ENCODE measurements at places on chromosomes 6 and 20.

DNA sequence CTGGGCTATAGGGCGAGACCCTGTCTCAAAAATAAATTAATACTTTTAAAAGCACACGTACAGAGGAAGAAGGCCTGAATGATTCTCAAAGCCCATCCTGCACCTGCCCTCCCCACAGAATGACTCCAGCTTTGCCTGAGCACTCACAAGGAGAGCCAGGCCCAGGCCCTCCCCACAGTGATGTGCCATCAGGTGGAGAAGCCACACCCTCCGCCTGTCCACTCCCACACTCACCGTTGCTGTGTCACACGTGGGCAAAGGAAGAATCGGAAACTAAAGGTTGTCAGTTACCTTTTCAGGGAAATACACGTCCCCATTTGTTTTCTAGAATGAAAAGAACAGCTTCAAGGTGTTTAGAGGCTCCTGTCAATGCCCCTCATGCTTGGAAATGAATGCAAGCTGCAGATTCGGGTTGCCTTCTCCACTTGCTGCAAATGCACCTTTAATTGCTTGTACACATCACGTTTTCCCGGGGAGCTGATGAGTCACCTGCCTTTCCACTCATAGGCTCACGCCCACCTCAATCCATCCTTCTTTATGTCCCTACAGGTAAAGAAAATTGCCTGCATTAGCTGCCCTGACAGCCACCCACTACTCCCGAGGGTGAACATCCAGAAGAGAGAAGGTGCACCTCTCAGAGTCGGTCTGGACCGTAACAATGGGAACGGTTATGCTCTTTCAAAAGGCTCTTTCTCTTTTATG lies 45.5 kb upstream of the AFDN start:
- no peak for DNase-seq

DNA sequence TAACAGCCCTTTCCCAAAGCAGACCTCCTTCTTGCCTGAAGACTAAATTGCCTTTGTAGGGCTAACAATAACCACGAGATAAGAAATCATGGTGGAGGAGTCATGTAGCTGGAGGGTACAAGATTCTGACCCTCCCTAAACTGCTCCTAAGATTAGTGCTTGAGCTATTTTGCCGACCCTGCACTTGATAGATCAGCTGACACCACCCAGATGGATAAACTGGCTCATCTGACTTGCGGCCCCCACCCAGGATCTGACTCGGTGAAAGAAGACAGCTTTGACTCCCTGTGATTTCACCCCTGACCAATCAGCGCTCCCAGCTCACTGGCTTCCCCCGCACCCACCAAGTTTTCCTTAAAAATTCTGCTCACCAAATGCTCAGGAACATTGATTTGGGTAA lies 57.6 kb upstream of the UNC93A start:
- no peak for DNase-seq

- DNase-seq, result no peak
Observed at GRCh38 chr6:26482338-26482737, 17.8 kb upstream of the BTN1A1 start.

- no peak for DNase-seq
Observed at GRCh38 chr20:53938739-53939138, 131.7 kb downstream of the BCAS1 start.

- DNase-seq, result no peak
Observed at GRCh38 chr20:13068336-13068735, 59.6 kb downstream of the SPTLC3 start.

DNA sequence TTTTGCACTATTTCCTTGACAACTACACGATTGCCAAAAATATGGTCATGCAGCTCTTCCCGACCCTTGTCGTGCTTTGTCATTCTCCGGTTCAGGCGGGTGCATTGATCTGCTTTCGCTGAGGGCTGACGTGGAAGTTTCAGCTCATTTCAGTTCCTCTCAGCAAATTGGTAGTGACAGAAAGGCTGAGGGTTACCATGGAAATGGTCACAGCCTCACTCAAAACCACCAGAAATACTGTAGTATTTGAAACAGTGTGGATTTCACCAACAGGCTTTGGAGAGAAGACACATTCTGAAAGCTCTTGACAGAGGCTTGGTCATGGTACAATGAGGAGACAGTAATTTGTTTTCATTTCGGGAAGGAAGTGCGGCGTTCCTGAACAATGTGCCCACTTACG lies 99.7 kb upstream of the EXOC2 start:
- no peak for DNase-seq

- DNase-seq, result no peak
Observed at GRCh38 chr6:43290905-43291355, 7.1 kb upstream of the SLC22A7 start.

DNA sequence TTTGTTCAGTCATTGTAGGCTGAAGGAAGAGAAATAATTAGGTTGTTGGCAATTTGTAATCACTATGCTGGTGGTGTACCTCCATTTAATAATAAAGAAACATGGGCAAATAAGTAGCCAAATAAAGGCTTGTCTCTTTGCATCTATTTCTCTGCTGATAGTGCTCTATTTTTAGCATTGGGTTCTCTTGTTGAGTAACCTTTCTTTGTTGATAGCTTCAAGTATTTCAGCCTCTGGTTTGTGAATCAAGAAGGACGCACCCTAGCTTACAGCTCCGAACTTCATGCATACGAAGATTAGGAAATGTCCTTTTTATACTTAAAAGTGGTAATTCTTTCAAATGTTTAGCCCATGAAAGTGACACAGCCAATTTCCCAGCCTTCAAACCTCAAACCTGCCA lies 2.6 kb downstream of the PPP1R14C start:
- DNase-seq, result no peak

- DNase-seq, result no peak
Observed at GRCh38 chr20:34074101-34074760, 37.8 kb downstream of the EIF2S2 start.

DNA sequence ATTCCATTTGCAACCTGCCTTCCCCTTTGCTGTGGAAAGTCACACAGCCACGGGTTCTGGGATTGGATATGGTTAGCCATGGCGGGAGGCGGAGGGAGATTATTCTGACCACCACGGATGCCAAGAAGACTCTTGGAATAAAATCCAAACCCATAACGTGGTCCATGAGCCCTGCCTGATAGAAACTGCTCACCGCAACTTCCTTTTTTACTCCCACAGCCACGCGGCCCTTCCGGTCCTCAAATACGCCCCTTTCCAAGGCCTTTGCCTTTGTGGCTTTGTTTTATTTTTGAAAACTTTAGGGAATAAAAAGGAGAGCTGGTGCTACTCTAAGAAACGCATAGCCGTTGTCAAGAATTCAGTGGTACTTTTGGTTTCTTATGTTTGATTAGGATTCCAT lies 602.5 kb upstream of the CDH4 start:
- DNase-seq, result no peak

- DNase-seq, result no peak
Observed at GRCh38 chr6:72554761-72555221, 67.1 kb upstream of the KCNQ5 start.

- no peak for DNase-seq
Observed at GRCh38 chr6:170068496-170068895, 222.4 kb downstream of the DLL1 start.

- no peak for DNase-seq
Observed at GRCh38 chr6:123771126-123771525, 32.5 kb upstream of the NKAIN2 start.

GRCh38 chr6:140083375-140083774 lies 708.9 kb upstream of the CITED2 start:
- no peak for DNase-seq

DNA sequence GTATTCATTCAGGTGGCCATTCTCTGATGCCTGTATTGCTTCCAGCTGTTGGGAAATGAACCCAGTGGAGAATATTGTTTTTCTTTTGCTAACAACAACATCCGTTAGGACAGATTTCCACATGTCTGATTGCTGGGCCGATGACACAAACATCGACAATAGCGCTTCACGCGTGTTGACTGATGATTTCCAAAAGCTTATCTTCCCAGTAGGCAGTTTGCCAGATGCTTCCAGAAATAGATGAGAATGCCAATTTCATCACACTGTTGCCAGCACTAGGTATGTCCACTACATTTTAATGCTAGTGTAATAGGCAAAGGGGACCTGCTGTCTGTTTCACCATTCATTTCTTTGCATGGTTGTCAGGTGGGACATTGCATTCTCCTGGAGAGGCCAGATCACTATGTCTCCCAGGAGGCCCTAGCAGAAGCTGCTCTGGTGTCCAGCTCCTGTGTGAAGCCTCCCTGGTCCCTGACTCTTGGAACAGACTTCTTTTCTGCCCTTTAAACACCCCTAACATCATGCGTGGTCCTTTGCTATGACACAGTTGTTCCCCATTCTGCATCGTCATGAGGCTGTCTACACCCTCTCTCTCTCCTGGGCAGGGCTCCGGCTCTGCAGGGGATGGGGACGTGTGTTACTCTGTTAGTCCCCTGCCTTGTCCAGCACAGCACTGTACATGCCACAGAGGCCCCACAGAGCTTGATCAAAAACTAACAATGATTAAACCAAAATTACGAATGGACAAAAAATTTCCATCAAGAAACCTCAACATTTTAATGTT lies 181.6 kb downstream of the CDH26 start:
- DNase-seq, result no peak

Data from DMS 273 treated with DMSO at 0.1 percent for 48 hours (cell line).